ENCODE measurements at places on chromosomes 4 and X. TPM values are rescaled to one million over a fixed set of nuclear protein-coding genes. Genes with fewer than 3 reads are reported as not detected.
A peak's percentile ranks its signal among the peaks of the same experiment; 100 is the strongest.

LDB2 gene
- total RNA-seq, result 360 TPM

AIMP1 gene
- 9.5 TPM for total RNA-seq

SOWAHB gene
- under 0.01 TPM for total RNA-seq

DRP2 gene
- under 0.01 TPM for total RNA-seq

INTU gene
- total RNA-seq, result 1.0 TPM

DNA sequence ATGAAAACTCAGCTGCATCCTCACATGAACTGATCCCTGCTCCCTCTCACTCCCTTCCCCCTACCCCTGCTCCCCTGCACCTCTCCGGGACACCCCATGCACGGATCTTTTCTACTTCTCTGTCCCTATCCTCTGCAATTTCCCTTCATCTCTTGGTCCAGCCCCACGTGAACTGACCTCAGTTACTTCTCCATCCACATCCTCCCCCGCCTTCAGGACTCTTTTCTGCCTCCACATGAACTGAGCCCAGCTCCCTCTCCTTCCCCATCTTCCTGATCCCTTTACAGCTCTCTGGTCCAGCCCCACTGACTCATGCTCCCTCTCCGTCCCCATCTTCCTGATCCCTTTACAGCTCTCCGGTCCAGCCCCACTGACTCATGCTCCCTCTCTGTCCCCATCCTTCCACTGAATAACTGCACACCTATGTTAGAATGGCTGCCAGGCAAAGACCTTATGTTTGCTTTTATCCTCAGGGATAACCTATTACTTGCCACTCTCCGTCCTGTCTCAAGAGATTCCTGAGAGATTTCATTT, 5.6 kb downstream of the CETN2 start:
- no peak for DNase-seq

- no peak for DNase-seq
Observed at GRCh38 chrX:121298499-121298898, 251.1 kb downstream of the GLUD2 start.

- no peak for DNase-seq
Observed at GRCh38 chr4:73816814-73817213, 19.7 kb upstream of the CXCL6 start.

- DNase-seq, result no peak
Observed at GRCh38 chr4:169384779-169385178, 114.0 kb upstream of the SH3RF1 start.

GRCh38 chr4:3119464-3119863, 45.0 kb downstream of the HTT start:
- DNase-seq, result no peak

DNA sequence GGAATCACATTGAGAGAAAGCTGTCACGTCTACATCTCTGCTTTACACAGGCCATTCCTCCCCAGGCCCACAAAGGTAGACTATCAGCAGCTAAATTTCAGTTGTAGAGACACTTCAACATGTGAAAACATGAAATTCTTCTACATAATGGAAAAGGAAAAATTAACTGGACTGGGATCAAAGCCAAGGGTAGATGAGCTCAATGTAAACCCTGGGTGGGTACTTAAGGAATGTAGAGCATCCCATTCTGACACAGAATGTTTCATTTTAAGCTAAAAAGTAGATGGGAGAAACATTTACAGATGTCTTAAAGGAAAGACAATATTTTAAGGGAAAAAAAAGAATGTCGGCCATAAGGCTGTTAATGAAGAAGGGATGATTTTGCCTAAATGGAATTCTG, 51.3 kb upstream of the NPNT start:
- no peak for DNase-seq

DNA sequence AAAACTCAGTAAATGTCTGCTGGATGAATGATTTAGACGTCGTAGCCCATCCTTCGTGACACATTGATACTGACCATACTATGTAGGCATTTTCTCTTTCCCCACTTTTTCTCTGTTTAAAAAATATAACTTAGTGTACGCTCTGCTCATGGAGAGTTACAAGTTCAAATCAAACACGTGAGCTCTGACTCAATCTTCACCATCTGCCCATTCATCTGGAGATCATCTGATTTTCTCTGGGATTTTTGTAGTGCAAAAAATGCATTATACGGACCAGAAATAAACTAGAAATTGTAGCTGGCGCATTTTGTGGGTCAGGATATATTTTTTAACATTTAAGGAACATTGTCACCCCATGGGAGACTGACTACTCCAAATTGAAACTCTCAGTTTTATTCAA, 124.7 kb upstream of the FAM9B start:
- no peak for DNase-seq

GRCh38 chr4:150656891-150657290, 74.9 kb downstream of the MAB21L2 start:
- DNase-seq, result peak; percentile 48

DNA sequence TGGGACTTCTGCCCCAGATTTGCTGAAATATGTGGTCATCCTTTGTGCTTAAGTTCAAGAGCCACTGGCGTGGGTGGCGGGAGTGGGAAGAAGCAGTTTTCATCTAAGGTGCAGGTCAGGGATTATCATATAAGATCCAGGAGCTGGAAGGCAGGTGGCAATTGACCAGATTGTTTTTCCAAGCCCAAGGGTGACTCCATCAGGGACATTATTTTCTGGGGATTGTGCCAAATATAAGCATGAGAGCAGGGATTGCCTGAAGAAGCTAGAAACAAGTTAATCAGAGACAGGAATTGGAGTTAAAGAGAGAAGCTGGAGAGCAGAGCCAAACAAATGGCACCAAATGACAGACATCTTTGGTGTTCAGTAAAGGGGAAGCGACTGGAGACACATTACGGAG, 19.4 kb upstream of the SEL1L3 start:
- no peak for DNase-seq

- no peak for DNase-seq
Observed at GRCh38 chrX:4905576-4905975, 1192.1 kb upstream of the PRKX start.

DNA sequence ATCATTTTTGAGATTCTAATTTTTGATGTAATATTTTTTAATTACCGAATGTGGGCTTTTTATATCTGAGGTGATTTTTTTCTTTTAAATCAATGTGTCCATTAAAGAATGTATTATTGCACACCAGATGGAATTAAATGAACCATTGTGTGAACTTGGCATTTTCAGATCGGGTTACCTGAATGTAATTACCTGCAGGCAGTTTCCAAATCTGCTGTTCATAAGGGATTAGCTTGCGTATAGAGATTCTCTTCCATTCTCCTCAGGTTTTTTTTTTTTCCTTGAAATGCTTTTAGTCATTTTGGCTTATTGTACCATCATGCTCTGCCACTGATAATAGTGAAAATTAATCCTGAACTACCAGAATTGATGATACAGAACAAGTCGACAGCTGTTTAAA, 511.5 kb upstream of the ATOH1 start:
- DNase-seq, result no peak

DNA sequence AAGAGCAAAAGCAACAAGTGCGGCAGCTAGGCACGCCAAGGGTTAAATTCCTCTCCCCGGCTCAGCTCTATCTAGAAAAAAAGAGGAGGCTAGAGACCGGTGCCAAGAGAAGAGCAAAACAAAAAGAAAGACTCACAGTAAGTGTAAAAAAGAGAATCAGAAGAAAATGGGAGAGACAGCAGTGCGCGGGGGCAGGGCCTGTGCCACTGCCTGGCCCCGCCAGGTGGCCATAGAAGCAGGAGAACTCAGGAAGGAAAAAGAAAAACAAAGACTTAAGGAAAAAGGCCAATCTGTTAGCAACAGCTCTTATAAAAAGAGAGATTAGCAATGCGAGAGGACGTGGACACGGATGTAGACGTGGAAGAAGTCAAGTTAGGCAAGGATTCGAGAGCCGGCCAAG, 3.2 kb downstream of the ACOX3 start:
- DNase-seq, result peak; percentile 11

DNA sequence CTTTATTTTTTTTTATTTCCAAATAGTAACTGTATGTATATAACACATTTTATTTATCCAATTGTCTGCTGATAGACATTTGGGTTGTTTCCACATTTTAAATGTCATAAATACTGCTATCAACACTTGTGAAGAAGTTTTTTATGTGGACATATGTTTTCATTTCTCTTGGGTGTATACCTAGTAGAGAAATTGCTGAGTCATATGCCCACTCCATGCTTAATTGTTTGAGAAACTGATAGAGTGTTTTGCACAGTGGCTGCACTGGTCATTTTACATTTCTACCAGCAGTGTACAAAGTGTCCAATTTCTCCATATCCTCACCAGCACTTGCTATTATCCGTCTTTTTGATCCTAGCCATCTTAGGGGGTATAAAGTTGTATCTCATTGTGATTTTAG, 567.8 kb downstream of the GBA3 start:
- no peak for DNase-seq

DNA sequence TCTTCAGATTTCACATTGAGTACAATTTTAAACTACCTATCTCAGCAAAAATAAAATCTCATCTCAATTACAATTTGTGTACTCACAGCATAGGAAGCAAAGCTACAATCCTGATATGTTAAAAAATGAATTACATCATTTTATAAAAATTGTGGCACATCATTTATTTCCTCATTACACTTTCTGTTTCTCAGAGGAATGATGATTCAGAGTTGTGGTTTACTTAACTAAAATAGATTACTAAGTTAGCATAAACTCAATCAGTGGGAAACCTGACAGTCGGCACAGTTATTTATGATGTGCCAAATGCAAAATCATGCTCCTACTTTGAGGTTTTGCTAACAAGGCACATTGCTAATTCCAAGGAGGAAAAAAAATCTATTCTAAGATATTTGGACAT, 325.0 kb downstream of the FBXO8 start:
- no peak for DNase-seq

GRCh38 chrX:63417649-63418048, 66.5 kb upstream of the SPIN4 start:
- DNase-seq, result no peak

- DNase-seq, result no peak
Observed at GRCh38 chr4:134147941-134148340, 53.6 kb downstream of the PABPC4L start.

DNA sequence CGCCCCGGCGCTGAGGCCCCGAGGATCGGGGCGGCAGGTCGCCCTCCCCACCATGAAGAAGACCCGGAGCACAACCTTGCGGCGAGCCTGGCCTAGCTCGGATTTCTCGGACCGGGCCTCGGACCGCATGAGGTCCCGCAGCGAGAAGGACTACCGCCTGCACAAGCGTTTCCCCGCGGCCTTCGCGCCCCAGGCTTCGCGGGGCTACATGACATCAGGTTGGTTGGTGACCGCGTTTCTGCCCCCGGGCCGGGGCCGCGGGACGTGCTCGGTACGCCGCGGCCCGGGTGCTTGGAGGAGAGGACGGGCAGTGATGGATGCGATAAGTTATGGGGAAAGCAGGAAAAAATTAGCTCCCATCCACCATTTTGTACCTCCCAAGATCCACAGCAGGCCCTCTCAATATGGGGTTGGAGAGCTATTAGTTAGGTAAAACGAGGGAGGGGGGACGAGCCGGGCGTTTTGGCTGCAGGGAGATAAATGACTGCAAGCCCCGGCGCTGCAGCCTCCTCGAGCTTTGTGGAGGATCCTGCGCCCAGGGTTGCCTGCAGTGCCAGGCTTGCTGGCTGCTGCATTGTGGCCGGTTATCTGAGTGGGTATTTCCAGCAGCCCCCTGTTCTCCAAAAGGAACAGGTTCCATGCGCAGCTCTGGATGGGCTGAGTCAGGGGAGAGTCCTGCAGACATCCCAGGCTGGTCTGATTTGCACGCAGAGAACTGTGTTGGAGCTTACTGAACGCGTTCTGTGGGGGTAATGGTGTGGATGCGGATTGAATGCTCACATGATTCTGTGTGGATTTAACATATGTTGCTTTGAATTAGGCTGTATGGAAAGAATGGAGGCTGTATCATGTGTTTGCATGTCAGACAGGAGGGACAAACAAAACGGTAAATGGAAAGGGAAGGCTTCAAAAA, 1.9 kb downstream of the STOX2 start:
- DNase-seq, result no peak

DNA sequence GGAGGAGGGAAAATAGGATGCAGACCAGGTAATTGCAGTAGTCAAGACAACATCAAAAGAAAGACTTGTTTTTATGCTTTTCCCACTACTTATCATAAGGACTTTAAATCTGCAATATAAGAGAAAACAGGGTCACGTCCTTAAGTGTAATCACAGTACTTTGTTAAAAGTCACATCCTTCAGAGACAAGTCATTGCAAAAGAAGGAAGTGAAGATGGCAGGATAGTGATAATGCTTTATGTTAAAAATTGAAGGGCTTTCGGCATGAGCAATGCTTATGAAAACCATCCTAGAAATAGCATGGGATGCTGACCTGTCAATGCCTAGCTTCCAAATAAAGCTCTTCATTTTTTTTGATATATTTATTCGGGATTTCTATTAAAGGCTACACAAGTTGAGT, 110.2 kb upstream of the TENM3 start:
- DNase-seq, result no peak

GRCh38 chr4:53483250-53483649, 105.8 kb downstream of the FIP1L1 start:
- DNase-seq, result no peak

DNA sequence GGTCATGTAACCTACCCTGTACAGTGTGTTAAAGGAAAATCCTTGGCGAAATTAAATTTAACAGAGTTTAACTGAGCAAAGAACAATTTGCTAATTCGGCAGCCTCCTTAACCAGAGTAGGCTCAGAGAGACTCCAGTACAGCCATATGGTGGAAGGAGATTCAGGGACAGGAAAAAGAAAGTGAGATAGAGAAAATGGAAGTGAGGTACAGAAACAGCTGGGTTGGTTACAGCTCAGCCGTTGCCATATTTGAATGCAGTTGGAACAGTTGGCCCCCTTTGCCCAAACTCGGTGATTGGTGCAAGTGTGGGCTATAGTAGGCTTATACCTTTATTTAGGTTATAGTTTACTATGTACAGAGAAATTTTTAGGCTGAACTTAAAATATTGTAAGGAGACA, 48.8 kb upstream of the GBA3 start:
- no peak for DNase-seq

DNA sequence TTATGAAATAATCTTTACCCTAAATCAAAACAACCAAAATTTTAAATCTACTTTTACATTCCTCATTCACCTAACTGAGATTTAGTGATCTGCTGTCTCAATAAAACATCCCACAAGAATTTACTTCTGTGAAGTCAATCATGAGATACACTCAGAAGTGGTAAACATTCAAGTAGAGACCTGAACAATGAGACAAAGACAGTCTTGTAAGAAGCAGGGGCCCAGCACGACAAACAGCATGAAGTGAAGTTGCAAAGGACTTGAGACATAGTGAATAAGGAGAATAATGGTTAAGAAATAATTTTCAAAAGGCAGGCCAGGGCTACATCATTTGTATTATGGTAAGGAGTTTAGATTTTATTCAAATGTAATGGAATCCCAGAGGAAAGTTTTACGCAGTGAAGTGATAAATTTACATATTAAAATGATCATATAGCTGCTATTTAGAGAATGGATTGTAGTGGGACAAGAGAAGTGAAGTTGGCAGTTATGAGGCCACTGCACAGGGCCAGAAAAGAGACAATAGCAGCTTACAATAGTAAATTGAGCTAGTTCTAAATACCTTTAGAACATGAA, 101.9 kb downstream of the MAB21L2 start:
- no peak for DNase-seq

- no peak for DNase-seq
Observed at GRCh38 chr4:25233194-25233593, 639 bp upstream of the PI4K2B start.

- DNase-seq, result no peak
Observed at GRCh38 chrX:38862100-38862499, 60.8 kb downstream of the MID1IP1 start.

- DNase-seq, result no peak
Observed at GRCh38 chr4:122661176-122662160, 40.6 kb upstream of the IL21 start.

Measured in dermis microvascular lymphatic vessel endothelial cell (primary cell).